ENCODE measurements at places on chromosomes 16 and 17. TPM values are rescaled to one million over a fixed set of nuclear protein-coding genes. Genes with fewer than 3 reads are reported as not detected.

KCNG4 gene
- not detected for total RNA-seq

CALB2 gene
- 0.85 TPM for total RNA-seq

CIAPIN1 gene
- 48.9 TPM for total RNA-seq

LPO gene
- total RNA-seq = not detected

GCGR gene
- total RNA-seq = not detected

PAQR4 gene
- 15.9 TPM for total RNA-seq

KRT23 gene
- total RNA-seq = not detected

SETD1A gene
- total RNA-seq = 15.0 TPM

RNF40 gene
- total RNA-seq = 71.1 TPM

CD300H gene
- total RNA-seq = not detected

PIGL gene
- 19.1 TPM for total RNA-seq

PIPOX gene
- 2.2 TPM for total RNA-seq

DNASE1 gene
- 12.2 TPM for total RNA-seq

TMEM88 gene
- 1.9 TPM for total RNA-seq

RAB26 gene
- 0.80 TPM for total RNA-seq

DNA sequence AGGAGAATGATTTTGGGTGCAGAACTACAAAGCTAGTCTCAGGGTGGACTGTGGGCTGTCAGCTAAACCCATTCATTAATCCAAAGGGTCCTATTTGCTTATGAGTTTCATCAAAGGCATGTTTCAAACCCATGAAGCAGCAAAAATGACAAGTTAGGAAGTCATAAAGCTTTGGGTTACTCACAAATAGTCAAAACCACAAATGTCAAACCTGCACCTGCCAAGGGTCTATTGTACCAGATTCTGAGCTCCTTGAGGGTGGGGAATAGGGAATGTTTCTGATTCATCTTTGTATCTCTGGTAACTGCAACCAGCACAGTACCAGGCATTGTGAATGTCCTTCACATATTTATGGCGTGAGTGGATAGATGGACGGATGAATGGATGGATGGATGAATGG, 317.7 kb downstream of the MAF start:
- DNase-seq = no peak

GRCh38 chr17:70324031-70324430, 154.7 kb downstream of the KCNJ2 start:
- DNase-seq = no peak

- no peak for DNase-seq
Measured at GRCh38 chr17:12362853-12363455, 302.7 kb upstream of the MYOCD start.

GRCh38 chr17:34059423-34060220, 195.5 kb upstream of the CCL2 start:
- DNase-seq = peak; percentile 48

- no peak for DNase-seq
Measured at GRCh38 chr17:43650471-43650870, 11.3 kb downstream of the MEOX1 start.

GRCh38 chr17:42536372-42537155, 523 bp downstream of the NAGLU start:
- DNase-seq = no peak

- DNase-seq = no peak
Measured at GRCh38 chr16:13545271-13545670, 374.7 kb upstream of the ERCC4 start.

DNA sequence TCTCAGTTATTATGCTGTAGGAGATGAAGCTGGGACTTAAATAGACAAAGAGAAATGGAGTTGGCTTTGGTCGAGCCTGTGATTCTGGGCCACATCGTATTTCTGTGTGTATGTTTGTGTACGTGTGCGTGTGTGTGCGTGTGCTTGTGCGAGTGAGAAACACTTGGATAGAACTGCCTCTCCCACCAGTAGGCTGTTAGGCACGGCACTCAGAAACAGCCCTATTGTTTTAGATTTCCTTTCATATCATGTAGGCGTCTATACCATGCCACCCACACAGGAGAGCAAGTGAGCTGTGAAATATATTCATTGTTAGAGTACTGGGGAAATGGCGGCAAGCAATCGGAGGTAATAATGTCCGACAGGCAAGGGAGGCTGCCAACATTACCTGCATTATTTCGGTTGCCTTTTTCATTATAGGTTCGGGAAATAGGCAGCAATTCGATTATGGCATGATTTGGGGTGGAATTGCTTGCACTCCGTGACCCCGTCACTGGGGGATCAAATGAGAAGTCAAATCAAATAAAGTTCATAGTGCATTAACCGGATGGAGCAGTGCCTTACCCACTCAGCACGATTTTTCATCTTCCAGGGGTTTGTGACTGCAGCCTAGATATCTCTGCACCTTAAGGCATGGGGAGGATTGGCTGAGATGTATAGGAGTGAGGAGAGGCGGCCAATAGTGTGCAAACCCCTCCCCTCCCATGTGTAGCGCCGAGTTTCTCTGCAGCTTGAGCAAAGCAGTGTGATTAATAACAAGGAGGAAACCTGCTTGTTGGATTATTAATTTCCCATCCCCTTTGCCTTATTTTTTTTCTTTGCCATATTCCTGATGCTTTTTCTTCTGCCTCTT, 89.6 kb downstream of the RBFOX1 start:
- no peak for DNase-seq

- DNase-seq = peak; percentile 91
Measured at GRCh38 chr17:2366747-2367494, 29.6 kb downstream of the SGSM2 start.

GRCh38 chr16:35174016-35174415, 1714.6 kb downstream of the TP53TG3F start:
- DNase-seq = no peak

DNA sequence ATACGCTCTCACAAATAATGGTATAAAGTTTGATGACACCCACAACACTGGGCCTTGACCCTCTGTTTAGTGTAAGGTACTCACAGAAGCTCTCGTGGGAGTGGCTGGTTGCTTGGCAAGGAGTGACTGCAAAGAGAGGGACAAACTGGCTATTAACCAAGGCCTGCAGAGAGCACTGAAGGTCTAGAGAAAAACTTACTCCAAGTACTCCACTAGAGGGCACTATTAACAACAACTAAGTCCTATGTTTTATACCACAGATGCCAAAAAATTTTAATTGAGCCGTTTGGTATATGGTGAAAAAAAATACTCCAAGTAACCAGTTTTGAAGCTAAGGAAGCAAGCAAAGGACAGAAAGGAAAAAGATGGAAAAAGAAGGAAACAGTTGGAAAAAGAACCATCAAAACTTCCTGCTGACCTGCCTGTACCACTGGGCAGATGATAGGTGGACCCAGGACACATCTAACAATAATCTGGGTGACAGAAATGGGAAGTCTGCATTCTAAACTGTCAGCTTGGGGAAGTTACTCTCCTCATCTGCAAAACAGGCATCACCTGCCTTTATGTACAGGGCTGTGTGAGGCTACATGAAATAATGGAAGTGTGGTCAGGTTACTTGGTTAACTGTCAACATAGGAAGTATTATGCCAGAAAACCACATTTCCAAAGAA, 23.2 kb downstream of the DYNC1LI2 start:
- DNase-seq = no peak

- no peak for DNase-seq
Measured at GRCh38 chr16:10386517-10387100, 748 bp downstream of the ATF7IP2 start.

DNA sequence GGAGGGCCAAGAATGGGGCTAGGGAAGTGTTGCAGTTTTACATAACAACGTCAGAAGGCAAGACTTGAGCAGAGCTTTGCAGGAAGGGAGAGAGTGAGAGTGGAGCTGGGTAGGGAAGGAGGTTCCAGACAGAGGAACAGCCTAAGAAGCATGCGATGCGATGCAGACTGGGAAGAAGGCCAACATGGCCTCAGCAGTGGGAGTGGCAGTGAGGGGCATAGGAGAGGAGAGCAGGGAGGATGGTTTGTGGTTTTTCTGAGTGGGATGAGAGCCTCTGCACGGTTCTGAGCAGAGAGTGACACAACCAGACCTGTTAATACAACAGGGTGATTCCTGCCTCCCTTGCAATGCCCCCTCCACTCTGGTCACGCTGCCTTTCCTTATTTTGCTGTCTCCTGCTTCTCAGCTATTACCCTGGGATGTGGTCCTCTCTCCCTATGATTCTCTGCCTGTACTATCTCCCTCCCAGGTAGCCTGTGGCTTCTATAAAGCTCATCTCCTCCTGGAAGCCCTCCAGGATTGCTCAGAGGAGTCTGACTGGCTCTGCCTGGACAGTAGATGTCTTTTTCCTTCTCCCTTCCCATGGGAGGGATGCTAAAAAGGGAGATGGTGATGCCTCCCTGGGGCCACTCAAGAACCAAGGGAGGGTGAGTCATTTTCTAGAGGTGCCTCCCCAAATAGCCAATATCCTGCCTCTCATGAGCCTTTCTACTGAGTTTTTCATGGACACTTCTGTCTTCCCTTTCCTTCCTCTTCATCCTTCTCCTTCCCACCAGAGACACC, 38.7 kb upstream of the NGFR start:
- no peak for DNase-seq

DNA sequence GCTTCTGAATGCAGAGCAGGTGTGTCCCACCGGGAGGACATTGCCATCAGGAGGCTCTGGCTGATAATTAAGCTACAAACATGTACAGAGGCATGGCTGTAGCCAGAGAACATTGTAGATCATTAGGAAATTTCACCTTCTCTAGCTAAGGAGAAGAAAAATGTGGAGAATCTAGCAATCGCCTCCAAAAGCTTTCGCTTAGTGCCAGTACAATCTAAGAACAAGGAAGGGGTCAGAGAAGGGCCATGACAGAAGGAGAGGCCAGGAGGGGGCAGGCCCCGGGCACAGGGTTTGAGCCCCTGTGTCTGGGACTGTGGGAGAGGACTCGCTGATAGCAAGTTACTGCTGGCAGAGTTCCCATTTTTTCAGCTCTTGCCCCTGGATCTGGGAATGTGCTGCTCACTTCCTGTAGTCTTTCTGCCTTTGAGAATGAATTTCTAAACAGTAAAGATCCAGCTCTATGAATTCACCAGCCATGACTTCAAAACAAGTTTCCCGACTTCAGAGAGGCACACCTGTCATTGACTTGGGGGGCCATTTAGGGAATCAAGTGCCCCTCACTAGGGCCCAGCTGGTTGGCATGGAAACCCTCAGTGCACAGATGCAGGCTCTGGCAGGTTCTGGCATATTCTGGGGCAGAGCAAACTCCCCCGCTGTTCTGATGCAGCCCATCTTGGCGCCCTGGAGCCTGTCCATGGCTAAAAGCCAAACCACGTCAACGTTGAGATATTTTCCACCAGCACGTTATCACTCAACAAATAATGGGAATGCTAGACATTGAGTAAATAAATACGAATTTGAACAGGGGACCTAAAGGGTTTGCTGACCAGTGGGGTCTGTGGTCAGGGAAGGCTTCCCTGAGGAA, 59.5 kb upstream of the CACNG4 start:
- DNase-seq = no peak

DNA sequence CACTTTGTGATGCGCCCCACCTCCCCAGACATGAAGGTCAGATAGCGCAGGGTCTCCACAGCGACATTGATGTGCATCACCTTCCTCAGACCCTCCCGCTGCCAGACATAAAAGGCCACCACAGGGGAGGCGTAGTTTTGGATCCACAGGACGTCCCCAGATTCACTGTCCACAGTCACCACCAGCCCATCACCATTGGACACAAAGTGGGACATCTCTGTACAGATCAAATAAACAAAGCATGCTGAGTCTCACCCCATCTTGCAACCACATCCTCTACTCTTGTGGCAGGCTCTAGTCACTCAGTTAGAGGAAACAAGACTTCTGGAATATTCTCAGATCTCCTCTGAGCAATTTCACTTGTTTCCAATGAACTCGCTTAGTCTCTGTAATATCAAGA, 46.3 kb upstream of the ICAM2 start:
- DNase-seq = no peak

GRCh38 chr17:73759734-73760438, 115.6 kb upstream of the SDK2 start:
- DNase-seq = no peak

GRCh38 chr17:59234631-59235030, 14.3 kb downstream of the GDPD1 start:
- DNase-seq = no peak

- DNase-seq = no peak
Measured at GRCh38 chr16:20871941-20872815, 28.0 kb downstream of the DCUN1D3 start.

- DNase-seq = no peak
Measured at GRCh38 chr17:47872019-47872650, 21.2 kb upstream of the SP6 start.

- DNase-seq = no peak
Measured at GRCh38 chr17:16419074-16419928, 3.9 kb downstream of the TRPV2 start.

DNA sequence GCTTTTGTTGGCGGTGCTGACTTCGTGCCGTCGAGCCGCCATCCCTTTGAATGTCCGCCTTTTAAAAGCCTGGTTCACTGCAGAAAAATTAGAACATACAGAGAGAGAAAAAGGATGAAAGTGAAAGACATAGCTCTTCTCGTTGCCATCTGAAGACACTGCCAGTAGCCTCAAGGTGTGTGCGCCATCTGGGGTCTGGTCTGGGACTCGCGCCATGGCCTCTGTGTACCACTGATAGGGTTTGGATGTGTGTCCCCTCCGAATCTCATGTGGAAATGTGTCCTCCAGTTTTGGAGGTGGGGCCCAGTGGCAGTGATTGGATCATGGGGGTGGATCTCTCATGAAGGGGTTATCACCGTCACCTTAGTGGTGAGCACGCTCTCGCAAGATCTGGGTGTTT, 15.5 kb downstream of the GSE1 start:
- no peak for DNase-seq

GRCh38 chr16:2839650-2840450, 9.7 kb downstream of the ZG16B start:
- no peak for DNase-seq

DNA sequence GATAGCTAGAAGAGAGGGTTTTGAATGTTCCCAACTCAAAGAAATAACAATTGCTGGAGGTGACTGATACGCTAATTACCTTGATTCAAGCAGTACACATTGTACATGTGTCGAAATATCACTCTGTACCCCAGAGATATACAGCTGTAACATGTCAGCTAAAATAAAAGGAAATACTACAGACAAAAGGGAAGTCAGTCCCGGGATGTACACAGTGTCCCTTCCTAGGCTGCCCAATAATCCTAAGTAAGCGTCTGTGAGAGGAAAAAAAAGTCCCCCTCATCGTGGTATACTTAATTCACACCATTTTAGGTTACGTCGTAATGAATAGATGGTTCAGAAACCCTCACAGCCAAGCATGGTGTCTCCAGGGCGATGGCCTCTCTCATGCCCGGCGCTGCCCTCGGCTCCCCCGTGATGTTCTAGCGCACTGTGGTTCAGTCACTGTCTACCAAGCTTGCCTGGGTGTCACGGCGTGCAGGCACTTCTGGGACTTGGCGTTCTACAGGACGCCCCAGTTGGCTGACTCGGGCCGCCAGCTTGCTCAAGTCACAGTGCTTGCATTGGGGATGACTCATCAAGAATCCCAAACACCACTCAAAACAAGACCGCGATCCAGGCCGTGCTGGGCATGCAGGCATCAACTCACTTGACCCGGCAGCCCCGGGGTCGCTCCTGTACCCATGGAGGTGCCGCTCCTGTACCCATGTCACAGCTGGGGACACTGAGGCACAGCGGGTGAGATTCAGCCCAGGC, 27.6 kb downstream of the CCDC40 start:
- no peak for DNase-seq

- peak; percentile 52 for DNase-seq
Measured at GRCh38 chr16:23351360-23351759, 49.3 kb downstream of the SCNN1B start.

- no peak for DNase-seq
Measured at GRCh38 chr17:19510903-19511302, 22.8 kb upstream of the SLC47A1 start.

Measured in chondrocyte (in vitro differentiated cells).